ENCODE measurements at places on chromosomes 4 and X.

GRCh38 chrX:51461053-51462044 lies 35.0 kb downstream of the NUDT11 start:
- no peak for DNase-seq

DNA sequence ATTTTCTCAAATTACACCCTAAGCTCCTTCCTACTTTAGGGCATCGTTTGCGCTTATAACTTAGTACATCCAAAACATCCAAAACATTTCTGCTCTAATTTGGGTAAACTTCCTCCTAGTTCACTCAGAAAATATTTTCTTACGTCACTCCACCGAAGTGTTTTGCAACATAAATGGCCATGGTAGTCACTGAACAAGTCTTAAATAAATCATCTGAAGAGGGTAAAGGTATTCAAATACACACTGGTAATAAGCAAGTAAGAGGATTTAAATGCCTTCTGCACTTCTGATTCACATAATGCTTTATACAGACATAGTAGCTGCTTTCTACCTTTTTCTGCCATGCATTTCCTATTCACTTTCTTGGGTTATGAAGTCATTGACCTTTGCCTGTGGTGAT lies 991.9 kb downstream of the NLGN4X start:
- DNase-seq = no peak

DNA sequence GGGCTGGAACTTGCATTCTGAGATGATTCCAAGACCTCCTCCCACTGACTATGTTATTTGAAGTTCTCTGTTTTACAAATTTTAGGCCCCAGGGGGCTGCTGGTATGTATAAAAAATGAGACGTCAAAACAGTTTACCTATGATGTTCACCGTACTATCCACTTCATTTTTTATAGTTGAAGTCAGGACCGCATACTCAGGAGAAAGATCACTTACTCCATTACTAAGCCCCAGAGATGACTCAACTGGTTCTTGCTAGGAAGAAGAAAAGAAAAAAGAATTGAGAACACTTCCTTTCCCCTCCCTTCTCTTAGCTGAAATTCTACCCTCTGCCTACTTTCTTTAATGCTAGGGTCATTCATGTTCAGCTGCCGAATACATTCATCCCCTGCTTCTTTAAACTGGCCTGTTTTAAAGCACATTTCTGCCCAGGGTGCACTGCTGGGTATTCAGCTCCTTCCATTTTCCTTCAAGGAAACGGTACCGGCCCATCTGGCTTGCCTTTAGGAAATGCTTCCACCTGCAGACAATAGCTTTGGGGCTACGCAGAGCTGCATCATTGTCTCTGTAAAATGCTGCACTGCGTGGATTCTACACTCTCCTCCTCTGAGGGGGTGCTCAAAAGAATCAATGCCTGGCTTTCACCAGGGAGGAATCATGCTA lies 66.2 kb downstream of the IRF2 start:
- DNase-seq = no peak

GRCh38 chr4:121950680-121951520 lies 960 bp downstream of the TRPC3 start:
- DNase-seq = peak; percentile 22

DNA sequence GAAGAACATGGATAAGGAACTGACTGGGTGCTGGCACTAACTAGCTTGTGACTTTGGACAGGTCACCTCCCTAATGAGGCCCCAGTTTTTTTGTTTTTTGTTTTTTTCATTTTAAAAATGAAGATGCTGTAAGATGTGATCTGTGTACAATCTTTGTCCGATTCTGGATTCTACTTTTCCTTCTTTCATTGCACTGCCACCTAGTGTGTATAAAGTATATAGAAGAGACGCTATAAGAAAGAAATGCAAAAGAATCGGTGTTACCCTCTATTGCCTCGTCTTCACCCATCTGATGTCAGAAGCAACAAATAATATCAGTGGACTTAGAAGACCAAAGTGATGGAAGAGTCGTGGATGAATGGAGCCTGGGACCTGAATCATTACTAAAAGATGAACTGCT lies 58.6 kb upstream of the P2RY10 start:
- no peak for DNase-seq

- DNase-seq = no peak
Observed at GRCh38 chrX:53882331-53882730, 161.9 kb downstream of the PHF8 start.

DNA sequence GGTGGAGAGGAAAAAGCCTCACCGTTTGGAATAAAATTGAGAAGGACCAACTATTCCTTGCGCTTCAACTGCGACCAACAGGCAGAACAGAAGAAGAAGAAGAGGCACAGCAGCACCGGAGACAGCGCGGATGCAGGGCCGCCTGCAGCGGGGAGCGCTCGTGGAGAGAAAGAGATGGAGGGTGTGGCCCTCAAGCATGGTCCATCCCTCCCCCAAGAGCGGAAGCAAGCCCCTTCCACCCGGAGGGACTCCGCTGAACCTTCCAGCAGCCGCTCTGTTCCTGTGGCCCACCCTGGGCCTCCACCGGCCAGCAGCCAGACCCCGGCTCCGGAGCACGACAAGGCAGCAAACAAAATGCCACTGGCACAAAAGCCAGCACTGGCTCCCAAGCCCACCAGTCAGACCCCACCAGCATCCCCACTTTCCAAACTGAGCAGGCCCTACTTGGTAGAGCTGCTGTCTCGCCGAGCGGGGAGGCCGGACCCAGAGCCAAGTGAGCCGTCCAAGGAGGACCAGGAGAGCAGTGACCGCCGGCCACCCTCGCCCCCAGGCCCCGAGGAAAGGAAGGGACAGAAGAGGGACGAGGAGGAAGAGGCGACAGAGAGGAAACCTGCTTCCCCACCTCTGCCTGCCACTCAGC lies 71.2 kb downstream of the AASDH start:
- DNase-seq = no peak

DNA sequence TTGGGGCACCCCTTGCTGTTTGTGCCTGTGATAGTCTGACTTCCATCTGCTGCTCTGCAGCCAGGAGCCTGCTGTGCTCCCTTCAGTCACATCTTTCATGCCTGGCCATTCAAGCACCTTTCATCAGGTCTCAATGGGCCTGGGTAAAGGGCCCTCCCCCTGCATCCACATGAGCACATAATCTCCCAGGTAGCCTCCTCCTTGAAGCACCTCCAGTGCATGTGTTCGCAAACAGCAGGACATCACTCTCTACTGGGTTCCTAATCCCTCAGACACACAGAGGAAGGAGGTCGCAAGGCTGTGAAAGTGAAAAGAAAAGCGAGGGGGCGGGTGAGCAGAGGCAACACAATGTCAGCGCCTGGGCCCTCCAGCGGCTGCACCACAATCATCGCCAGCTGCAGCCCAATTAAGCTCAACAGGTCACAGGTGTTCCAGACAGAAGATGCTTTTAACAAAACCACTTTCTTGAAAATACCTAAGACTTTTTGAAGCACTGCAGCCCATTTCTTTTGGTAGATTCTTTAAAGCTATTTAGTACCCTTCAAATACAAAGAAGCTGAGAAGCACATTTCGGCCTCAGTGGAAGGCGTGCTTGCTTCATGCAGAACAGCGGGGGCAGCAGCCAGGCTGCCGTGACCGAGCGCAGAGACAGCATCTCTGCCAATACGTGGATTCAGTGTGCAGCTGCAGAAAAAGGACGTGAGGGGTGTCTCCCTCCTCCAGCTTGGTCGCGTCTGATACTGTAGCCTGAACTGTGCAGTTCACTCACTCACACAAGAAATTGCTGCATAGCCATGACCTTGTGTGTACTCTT lies 92.2 kb upstream of the SPRY1 start:
- no peak for DNase-seq

- DNase-seq = no peak
Observed at GRCh38 chrX:41863343-41864203, 59.8 kb downstream of the CASK start.

DNA sequence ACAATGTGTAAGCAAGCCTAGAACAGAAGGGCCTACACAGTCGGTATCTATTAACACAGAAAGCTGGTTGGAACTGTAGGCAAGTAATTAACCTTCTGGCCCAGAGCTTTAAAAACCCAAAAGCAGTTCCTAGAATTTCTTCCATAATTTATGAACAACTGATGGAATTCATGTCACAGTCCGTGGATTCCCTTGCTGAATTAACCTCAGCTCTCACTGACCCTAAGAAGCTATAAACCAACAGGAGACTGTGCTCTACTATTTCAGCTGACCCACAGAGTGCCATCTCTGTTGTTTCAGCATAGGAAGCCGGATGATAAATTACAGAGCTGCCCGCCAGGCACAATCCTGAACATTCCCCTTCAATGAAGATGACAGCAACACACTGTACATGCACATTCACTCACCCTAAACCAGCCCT lies 157.3 kb downstream of the PRDM5 start:
- no peak for DNase-seq

DNA sequence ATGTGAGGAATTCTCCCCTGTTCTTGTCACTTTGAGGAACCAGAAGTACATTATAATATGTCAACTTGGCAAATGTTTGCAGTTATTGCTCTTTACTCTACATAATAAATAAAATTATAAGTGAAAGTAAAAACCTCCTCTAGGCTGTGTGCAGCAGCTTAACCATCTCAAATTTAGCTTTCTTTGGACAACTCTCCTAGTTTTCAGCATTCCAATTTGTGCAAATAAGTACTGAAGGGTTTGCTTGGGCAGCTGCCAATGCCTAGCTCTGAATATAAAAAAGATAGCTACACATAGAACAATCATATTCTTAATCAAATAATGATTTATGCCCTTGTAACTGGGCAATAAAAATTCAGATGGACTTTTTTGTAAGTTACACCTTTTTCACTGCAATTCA lies 82.5 kb downstream of the GASK1B start:
- DNase-seq = no peak

DNA sequence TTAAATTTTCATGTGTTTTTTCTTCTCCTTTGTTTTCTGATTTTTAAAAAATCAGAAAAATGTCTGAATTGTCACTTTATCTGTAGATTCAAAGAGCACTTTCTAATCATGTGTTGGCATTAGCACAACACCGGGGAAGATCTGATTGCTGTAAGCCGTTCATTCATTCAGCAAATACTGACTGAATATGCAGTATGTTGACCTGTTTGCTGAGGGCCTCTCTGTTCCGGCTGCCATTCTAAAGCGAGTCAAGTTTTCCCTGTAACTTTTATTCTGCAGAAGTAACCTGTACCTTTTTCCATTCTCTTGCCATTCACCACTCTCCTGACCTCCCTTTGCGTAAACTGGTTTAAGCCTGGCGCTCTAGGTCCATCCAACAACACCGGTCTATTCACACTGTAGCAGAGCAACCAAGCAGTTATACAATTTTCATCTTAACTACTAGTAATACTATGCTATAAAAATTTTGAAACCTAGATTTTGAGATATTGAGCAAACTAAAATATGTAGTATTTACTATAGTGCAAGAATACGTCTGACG lies 6.7 kb downstream of the SORBS2 start:
- DNase-seq = no peak

- no peak for DNase-seq
Observed at GRCh38 chr4:138047290-138047689, 194.9 kb downstream of the SLC7A11 start.

- no peak for DNase-seq
Observed at GRCh38 chrX:107823456-107823855, 2.2 kb upstream of the MID2 start.

DNA sequence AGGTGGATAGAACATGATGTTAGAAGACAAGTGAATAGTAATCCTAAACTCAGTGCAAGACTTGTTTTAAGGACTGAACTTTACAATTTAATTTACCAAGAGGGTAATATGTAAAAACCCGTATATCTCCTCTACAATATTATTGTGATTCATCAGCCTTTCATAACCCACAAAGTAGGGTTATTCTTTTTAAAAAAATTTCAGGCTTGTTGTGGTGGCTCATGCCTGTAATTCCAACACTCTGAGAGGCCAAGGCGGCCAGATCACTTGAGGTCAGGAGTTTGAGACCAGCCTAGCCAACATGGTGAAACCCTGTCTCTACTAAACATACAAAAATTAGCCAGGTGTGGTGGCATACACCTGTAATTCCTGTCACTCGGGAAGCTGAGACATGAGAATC lies 7.2 kb downstream of the IBSP start:
- DNase-seq = no peak

GRCh38 chr4:48436318-48436717 lies 46.8 kb upstream of the SLC10A4 start:
- no peak for DNase-seq

DNA sequence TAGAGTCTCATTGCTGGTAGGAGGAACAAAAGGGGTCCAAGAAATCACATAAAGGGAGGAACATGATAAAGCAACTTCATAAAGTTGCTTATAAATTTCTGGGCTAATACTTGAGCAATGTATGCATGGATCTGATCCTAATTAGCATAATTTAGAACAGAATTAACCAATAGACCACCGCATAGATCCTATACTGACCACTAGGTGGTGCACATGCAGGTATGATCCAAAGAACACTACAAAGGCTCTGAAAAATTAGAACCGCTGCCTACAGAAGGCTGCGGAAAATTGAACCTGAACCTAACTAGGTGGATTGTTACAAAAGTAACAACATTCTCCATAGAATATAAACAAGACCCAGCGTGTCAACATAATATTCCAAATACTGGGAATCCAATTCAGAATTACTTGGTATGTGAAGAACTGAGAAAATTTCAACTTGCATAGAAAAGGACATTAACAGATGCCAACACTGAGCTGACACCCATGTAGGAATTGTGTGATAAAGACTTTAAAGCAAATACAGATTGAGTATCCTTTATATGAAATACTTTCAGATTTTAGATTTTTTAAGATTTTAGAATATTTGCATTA lies 23.3 kb downstream of the BRCC3 start:
- no peak for DNase-seq

DNA sequence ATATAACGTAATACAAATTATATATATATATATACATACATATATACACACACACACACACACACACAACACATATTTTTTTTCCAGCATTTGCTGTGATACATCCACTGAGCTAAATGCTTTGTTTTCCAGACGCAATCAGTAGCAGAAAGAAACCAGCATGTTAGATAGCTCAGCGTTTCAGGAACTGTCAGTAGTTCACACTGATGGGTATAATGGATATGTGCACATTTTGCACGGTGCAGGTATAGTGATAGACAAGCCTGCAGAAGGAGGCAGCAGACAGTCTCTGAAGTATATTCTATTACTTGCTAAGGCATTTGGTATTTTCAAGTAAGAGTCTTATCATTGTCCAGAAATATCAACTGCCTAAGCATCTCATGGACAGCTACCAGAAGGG lies 741.6 kb upstream of the HS3ST1 start:
- no peak for DNase-seq

DNA sequence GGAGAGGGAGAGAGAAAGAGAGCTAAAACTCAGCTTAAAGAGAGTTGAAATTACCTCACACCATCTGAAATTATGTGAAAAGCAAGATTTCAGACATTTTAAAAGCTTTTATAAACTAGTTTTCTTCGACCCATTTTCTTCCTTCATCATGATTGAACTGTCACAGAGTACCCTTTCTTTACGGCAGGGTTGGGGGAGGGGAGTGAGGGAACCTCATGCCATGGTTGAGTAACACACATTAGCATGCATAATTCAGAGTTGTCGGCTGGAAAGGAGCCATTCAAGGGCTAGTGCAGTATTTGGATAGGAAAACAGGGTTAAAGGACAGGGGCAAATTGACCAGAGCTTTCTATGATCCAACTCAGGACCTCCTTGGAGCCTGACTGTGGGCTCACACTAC lies 46.2 kb downstream of the PCDH19 start:
- DNase-seq = no peak

Measured in stimulated activated CD4-positive, alpha-beta T cell treated with anti-CD3 and anti-CD28 coated beads, Interleukin-4, amount 100 ng/mL, for 4 hours (primary cell).